ENCODE measurements at places on chromosomes 6 and 20.
A peak's percentile ranks its signal among the peaks of the same experiment; 100 is the strongest.

GRCh38 chr6:42179945-42180313, 6.8 kb downstream of the GUCA1A start:
- no peak for DNase-seq

DNA sequence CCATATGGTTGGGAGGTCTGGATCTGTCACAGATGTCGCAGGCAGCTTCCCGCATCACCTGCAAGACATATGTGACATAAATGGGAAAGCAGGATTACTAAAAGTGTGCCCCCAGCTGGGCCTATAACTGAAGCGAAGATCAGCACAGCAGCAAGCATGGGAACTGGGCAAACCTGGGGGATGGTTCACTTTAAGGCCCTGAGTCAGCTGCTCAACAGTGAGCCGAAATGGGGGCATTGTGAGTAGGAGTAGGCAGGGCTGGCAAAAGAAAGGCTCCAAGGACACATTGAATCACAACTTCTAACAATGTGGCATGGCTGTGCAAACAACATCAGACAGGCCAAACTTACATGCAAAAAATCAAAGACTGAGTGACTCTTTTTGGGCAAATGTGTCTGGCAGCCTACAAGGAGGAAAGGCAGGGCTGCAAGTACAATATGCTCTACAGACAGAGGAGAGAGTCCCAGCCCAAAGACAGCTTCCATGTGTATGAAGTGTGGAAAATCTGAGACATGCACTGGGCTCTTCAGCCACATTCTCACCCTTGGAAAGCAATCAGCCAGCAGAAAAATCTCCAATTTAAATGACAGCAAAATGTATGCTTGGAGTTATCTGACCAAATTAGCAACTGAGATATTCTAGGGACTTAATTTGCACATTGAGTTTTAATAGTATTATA, 531.0 kb upstream of the MMS22L start:
- DNase-seq, result no peak

- DNase-seq, result no peak
Observed at GRCh38 chr6:91042656-91043055, 455.8 kb upstream of the MAP3K7 start.

- peak; percentile 29 for DNase-seq
Observed at GRCh38 chr6:137309078-137309762, 90.0 kb upstream of the IFNGR1 start.

DNA sequence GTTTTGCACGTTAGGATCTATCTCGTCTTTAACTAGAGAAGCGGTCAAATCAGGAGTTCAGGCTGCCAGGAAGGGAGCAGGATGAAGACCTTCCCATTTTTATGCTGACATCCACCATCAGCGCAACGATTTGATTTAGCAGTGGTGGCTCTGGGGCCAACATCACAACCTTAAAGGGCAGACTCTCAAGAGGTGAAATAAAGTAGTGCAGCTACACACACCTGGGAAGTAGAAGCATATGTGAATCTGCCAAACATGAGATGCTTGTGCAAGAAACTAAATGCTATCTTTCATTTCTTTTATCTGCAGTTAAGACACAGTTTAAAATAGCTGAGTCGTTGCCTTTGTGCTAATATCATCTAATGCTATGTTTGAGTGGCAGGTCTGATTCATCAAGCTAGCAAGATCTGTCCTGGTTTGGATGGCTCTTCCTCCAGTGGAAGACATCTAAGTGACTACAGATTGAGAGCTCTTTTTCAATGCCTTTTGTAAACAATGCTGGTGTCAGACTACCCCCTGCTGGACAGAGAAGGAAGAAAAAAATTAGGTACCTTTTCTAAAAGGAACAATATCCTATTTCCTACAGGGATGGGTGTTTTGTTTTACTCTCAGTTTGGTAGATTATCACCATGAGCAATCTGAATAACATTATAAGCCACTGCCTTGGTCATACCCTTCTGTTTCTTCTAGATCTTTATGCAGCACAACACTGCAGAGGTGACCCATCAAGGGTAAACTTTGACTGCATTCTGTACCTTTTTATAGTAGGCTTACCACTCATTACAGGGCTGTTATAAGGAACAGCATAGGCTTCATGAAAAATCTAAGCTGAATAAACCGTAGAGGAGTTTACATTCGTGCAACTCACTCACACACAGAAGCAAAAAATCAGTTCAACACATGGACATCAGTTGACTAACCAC, 171.6 kb upstream of the FBXL4 start:
- DNase-seq, result peak; percentile 31

GRCh38 chr6:132167929-132168892, 217.0 kb upstream of the CCN2 start:
- DNase-seq, result no peak

DNA sequence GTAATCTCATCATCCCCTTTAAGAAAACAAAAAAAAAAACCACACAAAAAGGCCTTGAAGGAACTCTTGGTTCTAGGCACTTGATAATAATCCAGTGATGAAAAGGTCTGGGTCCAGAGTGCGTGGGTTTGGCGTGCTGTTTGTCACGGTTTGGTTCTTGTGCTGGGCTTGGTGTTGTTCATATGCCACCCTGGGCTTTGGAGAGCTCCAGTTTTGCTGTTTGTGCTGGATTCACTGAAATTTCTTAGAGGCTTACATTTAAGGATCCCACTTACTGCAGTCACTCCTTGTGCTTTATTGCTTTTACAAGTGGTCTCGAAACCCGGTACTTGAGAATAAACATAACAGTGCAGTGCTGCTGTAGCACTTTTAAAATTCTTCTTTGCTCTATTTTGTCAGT, 68.8 kb upstream of the XRN2 start:
- no peak for DNase-seq

DNA sequence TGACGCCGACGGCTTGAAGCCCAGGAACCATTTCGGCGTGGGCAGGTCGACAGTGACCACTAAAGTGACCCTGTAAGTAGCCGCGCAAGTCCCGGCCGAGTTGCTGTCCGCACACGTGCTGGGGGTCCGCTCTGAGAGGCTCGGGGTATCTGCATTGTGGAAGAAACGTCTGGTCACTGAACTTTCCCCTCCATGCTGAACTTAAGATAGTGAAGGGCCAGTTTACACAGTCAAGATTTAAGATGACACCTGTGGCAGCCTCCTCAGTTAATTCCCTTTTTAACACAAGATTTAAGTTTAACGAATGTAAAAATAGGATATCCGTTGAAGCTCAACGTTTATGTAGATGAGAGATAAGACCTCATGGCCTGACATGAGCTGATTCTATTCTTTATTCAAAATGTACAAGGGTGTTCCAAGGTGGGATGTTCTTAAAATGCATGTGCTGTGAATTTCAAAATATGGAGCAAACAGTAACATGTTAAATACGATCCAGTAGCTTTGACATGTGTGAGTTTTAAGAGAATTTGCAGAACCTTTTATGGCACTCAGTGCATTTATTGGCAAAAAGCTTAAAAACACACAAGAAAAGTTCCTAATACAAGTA, 116.2 kb downstream of the RTN4IP1 start:
- no peak for DNase-seq

Measured in GM04504 (cell line).